GM20000 (cell line): ENCODE measurements at places on chromosomes 7 and 10.

GRCh38 chr10:89589101-89589720, 53.8 kb upstream of the SLC16A12 start:
- no peak for DNase-seq

DNA sequence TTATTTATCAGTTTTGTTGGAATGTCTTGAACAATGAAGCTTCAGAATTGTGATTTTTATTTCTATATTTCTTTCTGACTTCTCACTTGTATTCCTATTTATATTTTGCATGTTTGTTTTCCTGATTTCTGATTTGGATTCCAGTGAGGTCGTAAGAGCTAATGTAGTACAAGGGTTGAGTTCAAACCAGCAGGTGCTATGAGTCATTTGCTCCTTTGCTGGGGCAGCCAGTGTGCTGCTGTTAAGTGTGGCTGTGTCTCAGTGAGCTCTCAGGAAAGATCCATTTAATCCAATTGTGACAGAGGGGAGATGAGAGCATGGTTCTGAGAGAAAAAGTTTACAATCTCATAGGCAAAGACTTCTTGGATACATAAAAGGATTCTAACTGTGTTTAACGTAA, 48.6 kb downstream of the MCU start:
- DNase-seq, result no peak

DNA sequence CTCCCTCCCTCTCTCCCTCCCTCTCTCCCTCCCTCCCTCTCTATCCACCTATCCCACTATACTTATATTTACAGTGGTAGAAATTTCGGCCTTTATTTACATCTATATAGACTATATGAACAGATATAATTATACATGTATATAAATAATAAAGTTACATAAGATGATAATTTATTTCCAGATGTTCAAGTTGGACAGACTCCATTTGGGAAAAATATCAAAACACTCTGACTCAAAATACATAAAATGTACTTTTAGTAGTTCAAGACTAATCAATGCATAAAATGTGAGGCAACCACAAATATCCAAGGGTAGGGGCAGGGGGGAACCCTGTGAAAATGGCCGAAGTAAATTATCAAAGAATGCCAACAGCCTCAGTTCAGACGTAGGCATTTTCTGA, 203.0 kb downstream of the FANK1 start:
- DNase-seq, result no peak

DNA sequence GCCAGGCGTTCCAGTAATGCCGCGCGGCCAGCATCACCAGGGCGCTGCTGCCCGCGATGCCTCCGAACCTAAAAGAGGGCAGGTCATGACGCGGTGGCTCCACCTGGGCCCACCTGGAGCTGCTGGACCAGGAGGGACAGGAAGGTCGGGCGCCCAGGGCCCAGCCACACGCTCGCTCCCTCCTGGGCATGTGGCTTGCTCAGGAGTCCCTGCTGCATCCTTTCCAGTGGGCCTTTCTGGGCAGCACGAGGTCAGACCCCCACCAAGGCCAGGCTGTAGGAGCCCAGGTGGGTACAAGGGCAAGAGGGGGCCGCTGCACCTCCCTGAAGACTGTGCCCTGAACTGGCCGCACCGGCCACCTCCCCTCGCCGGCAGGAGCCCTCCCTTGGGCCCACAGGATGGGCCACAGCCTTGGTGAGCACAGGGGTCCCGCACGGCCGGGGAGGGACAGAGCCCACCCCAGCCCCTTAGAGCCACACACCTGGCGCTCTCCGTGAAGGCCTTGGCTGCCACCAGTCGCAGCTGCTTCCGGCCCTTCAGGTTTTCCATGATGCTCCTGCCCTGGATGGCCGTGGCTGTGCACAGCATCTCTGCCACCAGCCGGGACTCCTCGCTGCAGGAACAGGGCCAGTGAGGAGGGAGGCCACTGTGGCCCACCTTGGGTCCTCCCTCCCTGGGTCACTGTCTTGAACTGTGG, 43.2 kb downstream of the CFAP46 start:
- no peak for DNase-seq

GRCh38 chr10:96688789-96689188, 31.5 kb downstream of the PIK3AP1 start:
- no peak for DNase-seq

- DNase-seq, result no peak
Measured at GRCh38 chr10:126170371-126170770, 217.9 kb downstream of the ADAM12 start.

DNA sequence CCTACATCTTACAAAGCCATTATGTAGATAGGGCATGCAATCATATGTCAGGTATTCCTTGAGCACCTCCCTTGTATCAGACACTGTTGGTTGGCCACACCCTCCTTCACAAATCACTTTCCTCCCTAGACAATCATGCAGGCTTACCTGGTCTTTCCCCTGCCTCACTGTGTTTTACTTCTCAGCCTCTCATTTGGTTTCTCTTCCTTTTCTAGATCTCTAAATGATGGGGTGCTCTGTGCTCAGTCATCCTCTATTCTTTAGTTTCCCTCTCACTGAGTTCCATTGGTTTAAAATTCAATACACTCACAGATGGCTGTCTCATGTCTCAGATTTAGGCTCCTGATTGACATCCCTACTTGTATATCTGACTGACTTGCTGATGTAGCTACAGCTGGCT, 31.4 kb downstream of the ANK3 start:
- peak; percentile 37 for DNase-seq

GRCh38 chr7:34333184-34333583, 324.8 kb upstream of the NPSR1 start:
- DNase-seq, result no peak

- DNase-seq, result no peak
Measured at GRCh38 chr7:7882888-7883287, 85.7 kb upstream of the GLCCI1 start.

GRCh38 chr7:55148571-55148970, 129.8 kb downstream of the EGFR start:
- DNase-seq, result no peak

DNA sequence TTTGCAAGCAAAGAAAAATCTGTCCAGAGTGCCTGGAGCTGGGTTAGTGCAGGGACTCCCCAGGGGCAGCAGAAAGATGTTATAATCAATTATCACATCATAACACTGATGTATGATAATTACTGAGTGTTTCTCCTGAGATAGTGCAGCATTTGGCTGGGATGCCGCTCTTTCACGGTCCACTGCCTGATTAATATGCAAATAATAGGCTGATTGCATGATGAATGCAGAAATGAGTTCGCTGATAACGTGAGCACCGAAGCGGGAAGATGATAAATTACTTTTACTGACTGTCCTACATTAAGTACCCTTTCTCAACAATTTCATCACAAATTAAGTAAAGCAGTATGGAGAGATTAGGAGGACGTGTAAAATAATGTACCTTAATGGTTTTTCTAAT, 71.4 kb upstream of the SH2B2 start:
- DNase-seq, result no peak

GRCh38 chr10:77180104-77180503, 457.5 kb downstream of the KCNMA1 start:
- DNase-seq, result no peak

DNA sequence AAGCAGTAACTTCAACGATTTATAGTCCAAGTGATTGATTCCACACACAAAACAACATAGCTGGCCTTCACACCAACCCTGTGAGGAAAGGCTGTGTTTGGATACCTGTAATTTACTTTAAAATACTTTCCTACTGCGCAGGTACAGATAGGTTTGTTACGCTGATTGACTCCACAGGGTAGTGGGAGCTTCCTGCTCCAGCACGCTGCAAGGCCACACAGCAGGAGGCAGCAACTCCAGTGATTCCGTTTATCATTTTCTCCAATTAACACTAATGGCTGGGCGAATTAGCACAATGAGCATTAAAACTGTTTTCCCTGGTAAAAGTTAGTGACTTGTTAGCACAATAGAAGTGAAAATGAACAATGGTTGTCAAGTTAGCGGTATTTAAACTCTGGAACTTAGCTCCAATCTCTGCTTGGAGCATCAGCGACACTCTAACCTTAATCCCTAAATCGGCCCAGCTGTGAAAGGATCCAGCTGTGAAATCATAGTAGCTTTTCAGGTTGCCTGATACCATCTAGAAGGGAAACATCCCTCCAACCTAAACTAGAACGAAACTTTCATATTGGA, 959 bp downstream of the DCLRE1C start:
- DNase-seq, result no peak

GRCh38 chr7:8260871-8261694, 884 bp downstream of the ICA1 start:
- DNase-seq, result peak; percentile 42

- DNase-seq, result no peak
Measured at GRCh38 chr10:101007099-101007711, 7.6 kb downstream of the LZTS2 start.

GRCh38 chr10:117619223-117619622, 76.7 kb downstream of the EMX2 start:
- DNase-seq, result no peak

DNA sequence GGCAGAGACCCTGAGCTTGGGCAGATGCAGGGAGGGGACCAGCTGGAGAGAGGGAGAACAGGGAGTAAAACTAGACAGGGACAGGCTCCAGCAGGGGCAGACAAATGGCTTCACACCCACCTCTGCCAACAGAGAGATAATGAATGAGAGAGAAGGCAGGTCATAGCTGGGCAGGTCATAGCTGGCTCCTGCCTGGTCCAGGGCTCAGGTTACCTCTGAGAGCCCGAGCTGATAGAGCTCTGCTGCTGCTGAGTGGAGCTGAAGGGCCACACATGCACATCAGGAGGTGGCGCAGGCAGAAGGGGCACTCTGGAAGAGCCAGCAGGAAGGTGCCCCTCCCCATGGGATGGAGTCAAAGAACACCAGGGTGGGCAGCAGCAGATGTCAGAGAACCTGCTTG, 154.2 kb downstream of the GFRA1 start:
- no peak for DNase-seq

DNA sequence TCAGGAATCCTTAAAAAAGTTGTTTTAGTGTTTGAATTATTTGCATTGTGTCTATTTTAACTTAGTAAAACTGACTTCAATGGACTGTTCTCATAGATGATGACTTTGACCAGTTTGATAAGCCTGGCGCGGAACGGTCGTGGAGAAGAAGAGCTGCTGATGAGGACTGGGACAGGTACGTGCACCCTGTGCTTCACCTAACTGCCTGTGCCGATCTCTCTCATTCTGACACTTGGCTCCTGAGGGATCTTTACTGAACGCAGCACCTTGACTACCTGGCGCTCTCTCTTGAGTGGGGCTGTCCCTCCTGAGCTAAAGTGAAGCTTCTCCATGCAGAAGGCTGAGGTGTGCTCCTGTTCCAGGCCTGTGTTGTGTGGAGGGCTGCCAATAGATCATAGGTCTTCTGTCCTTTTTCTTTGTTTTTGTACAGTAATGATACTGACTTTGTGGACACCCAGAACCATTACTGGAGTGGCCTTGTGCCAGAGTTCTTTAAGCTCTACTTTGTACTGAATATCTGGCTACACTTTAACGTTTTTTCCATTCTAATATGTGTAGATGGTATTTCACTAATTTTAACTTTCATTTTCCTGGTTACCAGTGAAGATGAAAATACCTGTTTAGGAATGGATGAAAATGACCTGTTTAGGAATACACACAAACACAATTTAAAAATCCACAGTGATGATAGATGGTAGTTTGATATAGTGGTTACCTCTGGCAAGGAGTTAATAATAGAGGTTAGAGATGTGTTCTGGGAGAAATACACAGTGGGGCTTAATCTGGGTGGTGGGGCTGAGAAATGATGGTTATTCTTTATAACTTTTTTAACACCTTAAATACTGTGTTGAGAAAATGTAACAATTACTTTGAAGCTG, 20.9 kb downstream of the RBM33 start:
- no peak for DNase-seq

DNA sequence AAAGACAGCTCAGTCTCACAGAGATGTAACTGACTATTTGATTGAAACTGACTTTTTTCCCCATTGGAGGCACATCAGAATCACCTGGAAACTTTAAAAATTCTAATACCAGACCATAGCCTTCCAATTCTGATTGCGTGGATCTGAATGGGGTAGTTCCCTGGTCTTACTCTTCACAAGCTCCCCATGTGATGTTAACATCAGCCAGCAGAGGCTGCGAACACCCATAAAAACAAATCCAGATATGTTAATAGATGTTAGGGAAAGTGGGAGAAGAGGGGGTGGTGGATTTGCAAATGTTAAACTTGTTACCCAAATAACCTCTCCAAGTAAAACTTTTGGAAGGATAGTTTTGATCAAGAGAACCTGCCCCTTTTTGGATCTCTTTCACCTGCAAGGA, 1133.4 kb downstream of the CNTNAP2 start:
- DNase-seq, result no peak

GRCh38 chr10:43843321-43844101, 194.8 kb upstream of the ZNF32 start:
- DNase-seq, result no peak

DNA sequence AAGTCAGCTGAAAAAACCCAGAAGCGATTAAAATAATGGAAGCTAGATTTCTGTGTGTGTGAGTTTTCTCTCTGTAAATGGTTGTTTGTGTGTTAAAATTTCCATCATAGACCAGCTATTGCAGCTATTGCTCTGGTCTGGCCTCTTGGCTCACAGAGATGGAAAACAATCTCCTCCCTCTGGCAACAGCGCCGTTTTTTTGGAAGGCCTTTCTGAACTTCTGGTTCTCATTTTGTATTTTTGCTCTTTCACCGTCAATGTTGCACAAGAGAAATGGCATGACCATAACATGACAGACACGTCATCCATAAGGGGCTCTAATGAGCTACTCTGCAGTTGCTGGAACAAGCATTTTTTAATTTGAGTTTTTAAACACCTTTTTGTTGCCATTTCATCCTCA, 91.0 kb downstream of the CUBN start:
- no peak for DNase-seq

DNA sequence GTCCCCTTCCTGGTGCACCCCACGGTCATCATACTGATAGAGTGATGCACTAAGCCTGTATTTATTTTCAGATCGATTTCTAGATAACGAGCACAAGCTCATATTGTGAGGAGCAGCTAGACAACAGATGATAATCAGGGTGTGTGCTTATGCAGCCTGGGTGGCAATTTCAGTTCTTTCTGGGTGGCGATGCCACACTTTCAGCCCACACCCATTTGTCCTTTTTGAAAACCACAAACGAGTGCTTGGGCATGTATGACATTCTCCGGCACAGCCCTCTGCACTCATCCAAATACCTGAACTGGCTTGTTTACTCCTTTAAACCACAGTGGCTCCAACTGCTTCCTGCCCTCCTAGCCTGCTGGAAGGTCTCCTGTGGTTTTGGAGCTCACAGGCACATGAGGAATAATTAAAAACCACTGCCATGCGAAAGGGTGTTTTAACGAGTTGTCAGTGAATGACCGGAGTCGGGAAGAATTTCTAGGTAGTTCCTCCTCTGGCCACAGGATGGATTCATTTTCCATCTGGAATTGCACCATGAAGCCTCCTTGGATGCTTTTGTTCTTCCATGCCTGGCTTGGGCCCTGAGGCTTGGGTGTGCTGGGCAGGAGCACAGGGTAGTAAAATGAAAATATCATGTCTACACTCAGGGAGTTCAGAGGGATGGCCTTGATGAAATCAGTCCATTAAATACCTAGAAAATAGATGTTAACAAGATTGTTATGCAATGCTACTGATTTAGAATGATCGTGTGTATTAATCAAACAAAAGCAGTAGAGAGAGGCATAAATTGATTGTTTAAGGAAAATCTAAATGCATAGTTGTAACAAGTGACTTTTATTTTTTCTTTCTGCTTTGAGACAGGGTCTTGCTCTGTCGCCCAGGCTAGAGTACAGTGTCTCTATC, 52.4 kb upstream of the ITGB1 start:
- DNase-seq, result no peak

GRCh38 chr10:17109475-17110207, 20.0 kb downstream of the CUBN start:
- DNase-seq, result no peak
